ENCODE measurements at places on chromosomes 11 and 22. TPM values are rescaled to one million over a fixed set of nuclear protein-coding genes. Genes with fewer than 3 reads are reported as not detected.

Gene SOX10
- total RNA-seq, result 199 TPM

Gene MS4A14
- total RNA-seq, result not detected

Gene IFT27
- 18.9 TPM for total RNA-seq

Gene KDM2A
- total RNA-seq, result 12.6 TPM

Gene CCDC15
- 1.2 TPM for total RNA-seq

Gene PDE3B
- 11.4 TPM for total RNA-seq
